ENCODE measurements at places on chromosomes 16 and 17.
A peak's percentile ranks its signal among the peaks of the same experiment; 100 is the strongest.

DNA sequence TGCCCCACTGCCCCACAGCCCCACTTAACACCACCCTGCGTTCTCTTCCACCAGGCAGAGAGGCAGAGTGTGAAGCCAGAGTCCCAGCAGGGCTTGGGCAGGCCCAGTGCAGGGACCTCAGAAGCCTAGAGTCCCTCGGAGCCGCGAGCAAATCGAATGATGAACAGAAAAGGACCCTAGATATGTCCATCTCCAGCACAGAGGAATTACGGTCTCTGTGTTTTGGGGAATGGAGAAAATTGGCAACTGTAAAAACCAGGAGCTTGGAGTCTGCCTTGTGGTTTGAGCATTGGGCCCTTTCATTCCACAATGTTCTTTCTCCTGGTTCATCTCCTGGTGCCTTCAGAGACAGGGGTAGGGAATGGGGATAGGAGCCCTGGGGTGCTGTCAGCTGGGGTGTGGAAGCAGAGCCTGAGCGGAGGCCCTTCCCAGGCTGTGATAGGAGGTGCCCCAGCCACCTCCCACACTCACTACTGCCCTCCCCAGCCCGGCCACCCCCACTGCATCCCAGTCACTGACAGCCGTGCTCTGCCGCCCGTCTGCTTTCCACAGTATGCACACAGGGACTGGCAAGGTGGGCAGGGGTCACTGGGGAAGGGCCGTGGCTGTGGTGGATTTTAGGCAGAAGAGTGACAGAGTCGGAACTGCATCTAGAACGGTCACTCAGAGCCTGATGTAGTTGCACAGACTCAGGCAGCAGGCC lies 26.7 kb downstream of the TBX4 start:
- no peak for DNase-seq

GRCh38 chr17:43342589-43342890 lies 56.3 kb upstream of the ARL4D start:
- DNase-seq, result no peak

DNA sequence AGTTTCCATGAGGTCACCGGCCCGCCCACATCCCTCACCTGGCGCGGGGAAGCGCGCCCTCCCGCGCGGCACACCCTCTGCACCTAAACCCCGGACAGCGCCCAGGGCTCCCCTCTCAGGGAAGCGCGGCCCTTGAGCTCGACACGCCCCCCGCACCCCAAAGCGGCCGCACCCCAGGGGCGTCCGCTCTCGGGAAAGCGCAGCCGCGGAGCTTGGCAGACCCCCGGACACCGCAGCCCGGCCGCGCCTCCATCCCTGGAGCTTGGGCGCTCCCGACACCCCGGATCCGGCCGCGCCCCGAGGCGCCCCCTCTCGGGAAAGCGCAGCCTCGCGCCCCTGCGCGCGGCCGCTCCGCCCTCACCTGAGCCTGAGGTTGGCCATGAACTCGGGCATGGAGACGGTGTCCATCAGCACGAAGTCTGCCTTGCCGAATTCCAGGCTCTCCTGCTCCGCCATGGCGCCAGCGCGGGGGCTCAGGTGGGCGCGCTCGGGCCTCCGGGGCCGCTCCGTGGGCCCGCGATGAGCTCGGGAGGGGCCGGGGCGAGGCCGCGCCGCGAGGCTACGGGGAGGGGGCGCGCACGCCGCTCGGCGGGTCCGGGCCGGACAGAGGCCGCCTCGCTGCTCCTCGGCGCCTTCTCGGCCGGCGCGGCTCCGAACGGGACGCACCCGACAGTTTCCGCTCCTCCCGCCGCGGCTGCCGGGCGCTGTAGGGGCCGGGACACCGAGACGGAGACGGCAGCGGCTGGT lies at the start of gene MYO1D:
Gene MYO1D (minus strand): TSS at position 708 of the 747 bp plus-strand sequence. CDS start 252 bp downstream, at position 456.
- no peak for DNase-seq

DNA sequence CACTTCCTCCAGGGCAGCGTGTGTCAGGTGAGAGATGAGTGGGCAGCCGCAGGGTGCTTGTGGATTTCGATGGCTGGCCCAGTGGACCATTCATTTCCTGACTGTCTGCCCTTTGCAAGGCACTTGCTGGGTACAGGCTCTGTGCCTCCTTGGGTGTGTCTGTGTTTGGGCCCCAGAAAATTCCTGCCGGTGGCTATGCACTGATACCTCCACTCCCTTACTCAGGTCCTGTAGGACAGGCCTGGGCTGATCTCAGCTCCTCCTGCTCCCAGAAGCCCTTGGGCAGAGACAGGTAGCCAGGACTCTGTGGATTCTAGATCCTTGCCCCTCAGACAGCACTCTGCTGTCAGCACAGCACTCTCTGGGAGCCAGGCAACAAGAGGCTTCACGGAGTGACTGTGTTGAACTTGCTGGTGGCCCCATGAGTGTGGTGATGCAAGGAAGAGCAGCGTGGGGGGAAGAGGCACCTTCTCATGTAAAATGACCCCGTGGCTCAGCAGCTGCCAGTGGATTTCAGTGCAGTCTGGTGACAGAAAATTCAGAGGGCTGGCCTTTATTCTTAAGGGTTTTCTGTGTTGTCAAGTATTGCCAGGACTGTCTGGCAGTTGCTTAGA lies 29.0 kb downstream of the PGS1 start:
- no peak for DNase-seq

GRCh38 chr16:67857547-67858233 lies 10.2 kb upstream of the CENPT start:
- DNase-seq, result no peak

DNA sequence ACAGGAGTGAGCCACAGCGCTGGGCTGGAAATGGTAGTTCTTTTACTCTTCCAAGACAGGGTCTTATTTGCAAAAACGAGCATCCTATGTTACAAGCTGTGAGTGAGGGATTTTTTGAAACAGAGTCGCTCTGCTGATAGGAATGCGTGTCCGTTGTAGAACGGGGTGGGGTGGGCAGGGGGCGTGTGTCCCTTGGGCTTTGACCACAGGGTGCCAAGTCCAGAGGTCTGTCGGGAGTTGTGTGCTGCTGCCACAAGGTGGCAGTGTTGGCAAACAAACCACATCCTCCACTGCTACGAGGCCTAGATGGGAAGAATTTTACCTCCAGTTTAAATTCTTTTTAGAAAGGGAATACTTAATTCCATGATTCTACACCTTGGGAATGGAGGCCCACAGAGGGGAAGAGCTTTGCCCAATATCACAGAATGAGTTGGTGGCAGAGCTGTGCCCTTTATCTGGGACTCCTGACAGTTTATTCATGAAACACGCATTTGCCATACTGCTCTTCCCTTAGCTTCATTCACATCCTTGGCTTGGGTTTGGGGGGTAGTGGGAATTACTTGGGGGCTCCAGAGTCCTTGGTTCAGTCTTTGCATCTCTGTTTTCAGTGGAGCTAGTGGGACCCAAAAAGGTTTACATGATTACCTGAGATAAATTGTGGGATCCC lies 30.6 kb upstream of the ETV4 start:
- DNase-seq, result peak; percentile 91

GRCh38 chr17:61318684-61319098 lies 81.0 kb upstream of the TBX2 start:
- DNase-seq, result no peak

DNA sequence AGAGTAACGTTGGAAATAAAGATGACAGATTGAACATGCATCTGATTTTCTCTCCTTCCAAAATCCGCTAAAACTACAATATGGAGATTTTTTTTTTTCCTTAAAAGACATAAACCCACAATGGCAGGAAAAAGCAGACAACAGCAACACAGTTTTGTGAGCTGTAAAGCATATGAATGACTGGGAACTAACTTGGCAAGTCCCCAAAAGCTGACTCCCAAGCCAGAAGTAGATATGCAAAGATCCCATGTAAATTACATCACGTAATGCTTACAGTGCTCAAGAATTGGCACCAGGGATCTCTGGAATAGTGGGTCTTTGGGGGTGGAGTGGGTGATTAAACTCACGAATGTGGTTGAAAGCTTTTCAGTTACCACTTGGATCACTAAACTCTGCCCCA lies 106.6 kb downstream of the ELAC2 start:
- DNase-seq, result no peak

All from iPS DF 6.9 (cell line).